ENCODE measurements at places on chromosomes 12 and 14.

- DNase-seq = no peak
These were observed 33.4 kb downstream of the SCARB1 start for GRCh38 chr12:124830306-124830705.

DNA sequence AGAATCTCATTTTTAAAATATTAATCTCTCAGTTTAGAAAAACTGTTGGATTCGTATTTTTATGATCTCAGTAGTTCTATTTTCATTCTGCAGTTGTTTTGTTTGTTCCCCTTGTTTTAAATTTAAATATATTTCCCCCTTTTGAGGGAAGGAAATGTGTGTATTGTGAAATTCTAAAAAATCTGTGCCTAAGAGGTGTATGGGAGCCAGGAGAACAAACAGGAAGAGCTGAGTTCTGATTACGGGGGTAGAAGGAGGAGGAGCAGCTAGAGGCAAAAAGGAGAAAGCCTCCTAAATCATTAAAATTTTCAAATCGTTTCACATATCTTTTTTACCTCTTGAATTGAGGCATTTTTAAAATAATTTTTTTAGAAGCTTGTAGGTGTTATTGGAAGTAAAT lies 2.3 kb downstream of the RDH12 start:
- DNase-seq = no peak

DNA sequence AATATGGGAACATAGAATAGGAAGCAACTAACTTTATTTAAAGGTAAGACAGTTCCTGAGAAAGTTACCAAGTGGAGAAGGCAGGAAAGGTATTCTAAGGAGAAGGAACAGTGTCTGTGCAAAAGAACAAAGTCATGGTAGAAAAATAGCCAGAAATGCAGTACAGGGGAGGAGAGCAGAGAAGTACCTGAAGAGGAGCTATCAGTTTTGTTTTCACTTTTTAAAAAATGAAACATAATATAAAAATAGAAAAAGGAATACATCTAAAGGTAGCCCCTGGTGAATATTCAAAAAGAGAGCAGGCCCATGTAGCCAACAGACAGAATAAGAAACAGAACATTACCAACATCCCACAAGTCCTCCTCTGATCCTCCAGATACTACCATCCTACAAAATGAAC lies 408.7 kb downstream of the ADAMTS20 start:
- no peak for DNase-seq

DNA sequence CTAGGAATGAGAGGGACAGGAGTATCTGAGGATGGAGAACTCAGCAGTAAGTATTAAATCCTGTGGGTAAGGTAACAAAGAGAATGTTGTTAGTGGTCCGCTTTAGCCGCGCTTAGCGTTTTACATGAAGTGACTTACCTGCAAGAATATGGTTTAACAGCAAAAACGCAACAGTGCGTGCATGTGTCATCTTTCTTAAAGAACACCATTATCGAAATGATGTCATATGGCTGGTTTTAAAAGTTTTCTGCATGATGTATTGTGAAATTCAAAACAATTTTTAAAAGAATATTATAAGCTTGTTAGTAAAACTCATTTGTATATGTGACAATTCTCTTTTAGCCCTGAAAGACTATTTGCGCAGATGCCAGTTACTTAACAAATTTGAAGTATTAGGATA lies 1.7 kb downstream of the LEMD3 start:
- no peak for DNase-seq

DNA sequence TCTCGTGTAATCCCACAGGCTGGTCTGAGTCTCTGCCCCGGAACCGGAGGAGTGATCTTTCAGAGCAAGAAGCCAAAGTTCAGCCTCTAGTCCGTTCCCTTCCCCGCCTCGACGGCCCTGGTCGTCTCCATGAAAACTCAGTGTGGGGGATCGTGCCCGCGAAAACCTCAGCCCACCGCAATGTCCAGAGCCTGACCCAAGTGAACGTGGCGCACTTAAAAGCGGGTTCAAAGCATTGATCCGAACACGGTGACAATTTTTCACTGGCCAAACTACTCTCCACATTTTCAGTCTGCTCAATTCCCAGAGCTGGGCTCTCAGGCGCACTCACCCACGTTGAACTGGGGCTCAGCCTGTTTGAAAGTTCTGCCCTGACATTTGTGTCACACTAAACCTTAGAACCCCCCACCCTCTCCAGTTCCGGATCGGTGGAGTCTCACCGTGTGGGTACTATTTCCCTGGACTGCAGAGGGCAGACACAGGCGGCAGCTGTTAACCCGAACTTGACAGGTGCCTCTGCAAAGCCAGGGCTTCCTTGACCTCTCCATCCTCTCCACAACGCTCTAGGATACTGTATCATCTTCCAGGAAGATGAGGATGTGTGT lies 886 bp upstream of the PRICKLE1 start:
- DNase-seq = peak; percentile 10

DNA sequence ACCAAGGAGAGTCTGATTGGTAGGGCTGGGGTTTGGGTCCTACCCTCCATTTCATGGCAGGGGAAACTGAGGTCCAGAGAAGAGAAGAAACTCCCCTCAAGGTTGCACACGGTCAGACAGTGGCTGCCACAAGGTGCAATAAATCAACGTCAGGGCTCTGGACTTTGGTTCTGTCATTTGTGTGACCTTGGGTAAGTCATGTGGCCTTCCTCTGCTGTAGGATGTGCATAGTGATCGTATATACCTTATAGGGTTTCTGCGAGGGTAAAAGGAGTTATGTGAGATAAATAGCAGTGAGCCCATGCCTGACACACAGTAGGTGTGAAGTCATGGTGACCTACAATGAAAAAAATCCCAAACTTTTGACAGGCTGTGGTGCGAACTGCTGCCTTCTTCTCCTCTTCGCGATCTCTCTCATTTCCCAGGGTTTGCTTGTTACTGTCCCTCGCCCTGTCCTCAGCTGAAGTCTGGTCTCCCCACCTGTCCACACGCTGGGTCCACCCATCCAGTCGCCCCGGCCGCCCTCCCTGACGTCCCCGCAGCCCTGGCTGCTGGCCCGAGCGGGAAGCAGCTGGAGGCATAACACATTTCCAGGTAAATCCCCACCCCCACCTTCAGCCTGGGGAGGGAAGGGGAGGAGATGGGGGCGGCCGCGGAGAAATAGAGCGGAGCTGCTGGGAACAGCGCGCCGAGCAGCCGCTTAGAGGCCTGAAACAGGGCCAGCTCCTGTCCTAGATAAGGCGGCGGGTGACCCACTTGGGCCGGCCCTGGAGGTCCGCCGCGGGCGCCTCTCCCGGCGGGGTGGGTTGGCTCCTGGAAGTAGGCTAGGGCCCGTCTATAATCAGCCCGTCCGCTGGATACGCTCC lies 1.8 kb upstream of the FAM222A start:
- peak; percentile 21 for DNase-seq

- DNase-seq = no peak
These were observed 55.2 kb downstream of the FBXL14 start for GRCh38 chr12:1539135-1539534.

- no peak for DNase-seq
These were observed 17.3 kb upstream of the CCND2 start for GRCh38 chr12:4256043-4256826.

GRCh38 chr12:132357623-132358186 lies 28.3 kb upstream of the GALNT9 start:
- DNase-seq = no peak

DNA sequence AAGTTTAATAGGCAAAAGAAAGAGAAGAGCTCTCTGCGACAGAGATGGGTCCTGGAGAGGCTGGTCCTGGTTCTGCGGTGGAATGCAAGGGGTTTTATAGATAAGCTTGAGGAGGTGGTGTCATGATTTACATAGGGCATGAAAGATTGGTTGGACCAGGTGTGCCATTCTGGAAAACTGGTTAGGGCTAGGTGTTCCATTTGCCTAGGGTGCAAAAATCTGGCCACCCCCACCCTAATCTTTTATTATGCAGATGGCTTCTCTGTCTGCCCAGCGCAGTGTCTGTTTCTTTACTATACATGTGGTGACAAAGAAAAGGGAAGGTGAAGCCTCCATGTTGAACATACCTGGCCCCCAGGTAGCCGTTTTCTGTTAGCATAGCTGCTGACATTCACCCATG lies 65.4 kb downstream of the ERC1 start:
- DNase-seq = no peak

- DNase-seq = peak; percentile 82
These were observed 8.0 kb downstream of the SLC2A14 start for GRCh38 chr12:7864601-7865150.

- peak; percentile 60 for DNase-seq
These were observed 8.7 kb upstream of the JDP2 start for GRCh38 chr14:75418850-75419768.

GRCh38 chr12:12505544-12506495 lies 56.8 kb downstream of the DUSP16 start:
- DNase-seq = no peak

DNA sequence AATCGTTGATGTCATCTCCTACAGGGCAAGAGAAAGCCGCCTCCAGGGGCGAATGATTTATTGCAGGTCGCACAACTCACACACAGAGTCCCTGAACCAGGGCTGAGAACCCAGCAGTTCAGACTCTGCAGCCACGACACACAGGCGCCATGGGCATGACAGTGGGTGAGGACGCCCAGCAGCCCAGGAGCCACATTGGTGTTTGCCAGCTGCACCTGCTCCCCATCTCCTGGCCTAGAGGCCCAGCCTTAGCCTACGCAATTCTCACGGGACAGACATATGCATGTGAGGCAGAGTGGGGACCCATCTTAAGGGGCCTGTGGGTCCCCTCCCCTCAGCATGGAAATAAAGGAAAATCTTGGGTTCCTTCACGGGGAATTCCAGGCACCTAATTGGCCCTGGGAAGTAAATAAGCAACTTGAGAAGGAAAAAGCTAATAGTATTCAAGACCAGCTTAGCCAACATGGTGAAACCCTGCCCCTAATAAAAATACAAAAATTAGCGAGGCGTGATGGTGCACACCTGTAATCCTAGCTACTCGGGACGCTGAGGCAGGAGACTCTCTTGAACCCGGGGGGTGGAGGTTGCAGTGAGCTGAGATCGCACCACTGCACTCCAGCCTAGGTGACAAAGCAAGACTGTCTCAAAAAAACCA lies 69.3 kb downstream of the RIMBP2 start:
- DNase-seq = no peak

DNA sequence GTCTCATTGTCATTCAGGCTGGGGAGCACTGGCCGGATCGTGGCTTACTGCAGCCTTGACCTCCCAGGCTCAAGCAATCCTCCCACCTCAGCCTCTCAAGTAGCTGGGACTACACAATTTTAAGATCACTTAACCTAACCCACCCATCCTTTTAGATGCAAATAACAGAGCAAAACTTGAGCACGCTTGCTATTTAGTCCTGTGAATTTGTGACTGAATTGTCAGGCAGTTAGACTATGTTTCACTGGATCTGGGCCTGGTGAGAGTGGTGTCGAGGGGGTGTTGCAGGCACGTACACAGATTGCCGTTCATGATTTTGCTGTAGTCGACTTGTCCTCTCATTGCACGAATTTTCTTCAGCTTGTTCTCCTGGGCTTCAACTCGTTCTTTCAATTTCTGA lies 38.2 kb downstream of the ZFYVE21 start:
- DNase-seq = no peak

DNA sequence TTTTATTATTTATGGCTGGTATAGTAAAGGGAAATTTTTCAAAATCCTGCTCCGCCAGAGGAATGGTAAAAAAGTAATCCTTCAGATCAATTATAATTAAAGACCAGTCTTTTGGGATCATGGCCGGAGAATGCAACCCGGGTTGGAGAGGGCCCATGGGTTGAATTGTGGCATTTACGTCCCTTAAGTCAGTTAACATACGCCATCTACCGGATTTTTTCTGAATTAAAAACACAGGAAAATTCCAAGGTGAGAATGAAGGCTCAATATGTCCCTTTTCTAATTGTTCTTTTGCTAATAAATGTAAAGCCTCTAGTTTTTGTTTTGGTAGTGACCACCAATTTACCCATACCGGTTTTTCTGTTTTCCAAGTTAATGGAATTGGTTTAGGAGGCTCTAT lies 602.8 kb downstream of the ALG10 start:
- peak; percentile 45 for DNase-seq

DNA sequence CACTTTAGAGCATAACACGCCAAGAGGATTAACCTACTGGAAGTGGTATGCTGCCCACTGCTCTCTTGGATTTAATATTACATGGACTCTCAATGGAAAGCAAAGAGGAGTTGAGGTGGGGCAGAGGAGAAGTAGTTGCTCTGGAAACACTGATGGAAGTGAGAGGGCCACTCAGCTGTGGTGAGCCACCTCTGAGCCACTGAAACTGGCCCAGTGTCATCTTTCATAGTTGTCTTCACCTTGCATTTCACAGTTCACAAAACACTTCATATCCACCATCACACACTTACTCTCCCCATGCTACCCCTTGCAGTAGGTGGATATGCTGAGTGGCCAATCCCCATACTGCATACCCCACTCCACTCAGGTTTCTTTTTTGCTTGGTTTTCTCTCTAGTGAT lies 12.2 kb upstream of the PCED1B start:
- no peak for DNase-seq

GRCh38 chr12:86711731-86712130 lies 455.5 kb upstream of the MGAT4C start:
- DNase-seq = no peak

- peak; percentile 94 for DNase-seq
These were observed 2.1 kb downstream of the DDN start for GRCh38 chr12:48996794-48997718.

GRCh38 chr14:63598807-63599206 lies 42.9 kb downstream of the WDR89 start:
- DNase-seq = no peak

DNA sequence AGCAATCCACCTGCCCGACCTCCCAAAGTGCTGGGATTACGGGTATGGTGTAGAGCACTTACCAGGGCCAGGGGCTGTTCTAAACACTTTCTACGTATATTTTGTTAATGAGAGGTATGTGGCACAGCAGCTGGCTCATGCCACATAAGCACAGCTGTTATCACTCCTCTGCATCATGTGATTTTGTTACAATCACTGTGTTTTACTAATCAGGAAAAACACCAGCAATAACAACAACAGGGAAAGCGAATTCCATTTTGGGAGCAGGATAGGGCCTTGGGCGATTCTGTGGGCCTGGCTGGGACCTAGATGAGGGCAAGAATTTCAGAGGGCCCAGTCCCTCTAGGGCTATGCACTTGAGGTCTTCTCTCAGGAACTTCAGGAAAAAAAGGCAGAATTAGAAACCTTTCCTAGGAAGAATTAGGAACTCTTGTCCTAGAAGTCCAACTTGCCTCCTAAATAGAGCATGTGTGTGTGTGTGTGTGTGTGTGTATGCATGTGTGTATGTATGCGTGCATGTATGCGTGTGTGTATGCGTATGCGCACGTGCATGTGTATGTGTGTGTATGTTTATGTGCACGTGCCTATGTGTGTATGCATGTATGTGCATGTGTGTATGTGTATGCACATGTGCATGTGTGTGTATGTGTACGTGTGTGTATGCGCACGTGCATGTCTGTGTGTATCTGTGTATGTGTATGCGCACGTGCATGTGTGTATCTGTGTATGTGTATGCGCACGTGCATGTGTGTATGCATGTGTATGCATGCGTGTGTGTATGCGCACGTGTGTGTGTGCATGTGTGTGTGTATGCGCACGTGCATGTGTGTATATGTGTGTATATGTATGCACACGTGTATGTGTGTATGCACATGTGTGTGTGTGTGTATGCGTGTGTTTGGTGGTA lies 41.8 kb upstream of the CORO1C start:
- DNase-seq = no peak

- peak; percentile 47 for DNase-seq
These were observed 553 bp downstream of the TRIM9 start for GRCh38 chr14:51094282-51094821.

- DNase-seq = peak; percentile 53
These were observed 445 bp downstream of the CERS5 start for GRCh38 chr12:50166799-50167048.

- no peak for DNase-seq
These were observed 8.2 kb downstream of the NOC4L start for GRCh38 chr12:132152411-132152821.

- peak; percentile 64 for DNase-seq
These were observed 531 bp downstream of the DLGAP5 start for GRCh38 chr14:55190906-55191202.

GRCh38 chr12:65891987-65892481 lies 67.8 kb downstream of the HMGA2 start:
- DNase-seq = no peak

Data from hematopoietic multipotent progenitor cell treated with erythropoietin and hydrocortisone succinate and interleukin-3 and kit ligand, for 6 days (in vitro differentiated cells).